ENCODE measurements at places on chromosomes 12 and 14.

GRCh38 chr12:62256408-62257096 is 3.7 kb upstream of the USP15 start:
- no peak for DNase-seq

DNA sequence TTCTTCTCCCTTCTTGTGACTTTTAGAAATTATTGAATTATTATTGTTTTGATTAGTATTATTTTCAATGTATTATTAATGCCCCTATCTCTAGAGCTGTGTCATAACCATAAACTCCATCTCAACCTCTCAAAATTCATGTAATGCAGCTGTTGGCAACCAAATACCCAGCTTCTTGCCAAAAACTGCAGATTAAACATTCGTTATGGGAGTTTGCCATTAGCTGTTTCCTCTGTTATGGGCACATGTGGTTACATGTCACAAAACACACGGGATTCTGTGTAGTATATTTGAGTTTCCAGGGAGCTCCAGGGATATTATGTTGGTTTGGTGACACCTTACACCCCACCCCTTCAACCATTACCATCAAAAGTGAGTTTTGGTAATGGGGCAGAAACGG is 2.8 kb upstream of the ALX1 start:
- DNase-seq, result no peak

DNA sequence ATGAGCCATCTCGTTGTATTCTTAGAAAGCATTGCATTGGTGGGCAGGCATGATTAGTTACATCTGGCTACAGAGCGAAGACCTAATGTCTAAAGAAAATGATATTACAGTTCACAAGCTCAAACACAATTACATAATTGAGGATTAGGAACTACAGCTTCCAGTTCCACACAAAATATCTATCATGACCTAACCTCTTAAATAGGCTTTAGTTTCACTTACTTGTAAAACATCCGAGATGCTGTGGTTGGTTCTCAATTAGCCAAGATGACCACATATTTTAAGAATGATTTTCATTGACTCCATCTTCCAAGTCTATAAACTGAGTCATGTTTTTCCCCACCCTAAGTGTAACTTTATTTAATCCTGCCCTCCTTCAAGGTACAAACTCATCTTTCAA is 69.5 kb downstream of the LRIG3 start:
- no peak for DNase-seq

GRCh38 chr12:118959985-118960560 is 21.3 kb upstream of the SRRM4 start:
- peak; percentile 55 for DNase-seq

- DNase-seq, result no peak
Observed at GRCh38 chr12:116142936-116143898, 134.3 kb downstream of the MED13L start.

DNA sequence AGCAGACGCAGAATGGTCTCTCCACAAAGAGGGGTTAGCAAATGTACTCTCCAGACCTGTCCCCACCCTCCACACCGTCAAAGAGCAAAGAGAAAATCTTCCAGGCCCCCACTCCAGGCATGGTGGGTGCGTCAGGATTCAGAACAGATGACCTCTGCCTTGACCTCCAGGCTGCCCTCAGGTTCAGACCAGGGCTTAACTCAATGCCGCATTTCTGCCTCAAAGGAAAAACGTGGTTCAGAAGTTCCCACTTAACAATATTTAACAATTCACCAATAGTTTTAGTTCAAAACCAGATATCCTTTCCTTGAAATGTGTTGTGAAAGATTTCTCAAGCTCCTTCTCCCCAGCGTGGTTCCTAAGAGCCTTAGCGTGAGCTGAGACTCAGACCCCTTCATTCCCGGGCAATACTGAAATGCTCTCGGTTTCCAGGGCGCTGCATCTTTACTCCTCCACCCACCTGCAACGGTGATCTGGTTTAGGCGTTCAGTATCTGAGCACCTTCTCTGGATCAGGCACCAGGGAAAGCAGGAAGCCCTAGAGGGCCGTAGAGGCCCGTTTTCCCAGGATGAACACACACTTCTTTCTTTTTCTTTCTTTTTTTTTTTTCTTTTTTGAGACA is 22.9 kb downstream of the HSP90AA1 start:
- no peak for DNase-seq

- DNase-seq, result no peak
Observed at GRCh38 chr12:99772274-99772673, 124.7 kb downstream of the GARIN6 start.

GRCh38 chr12:108099778-108100489 is 29.2 kb upstream of the WSCD2 start:
- DNase-seq, result no peak

GRCh38 chr12:27000961-27001360 is 13.2 kb downstream of the TM7SF3 start:
- DNase-seq, result no peak

GRCh38 chr14:65959563-65960024 is 526.6 kb upstream of the CCDC196 start:
- DNase-seq, result no peak

DNA sequence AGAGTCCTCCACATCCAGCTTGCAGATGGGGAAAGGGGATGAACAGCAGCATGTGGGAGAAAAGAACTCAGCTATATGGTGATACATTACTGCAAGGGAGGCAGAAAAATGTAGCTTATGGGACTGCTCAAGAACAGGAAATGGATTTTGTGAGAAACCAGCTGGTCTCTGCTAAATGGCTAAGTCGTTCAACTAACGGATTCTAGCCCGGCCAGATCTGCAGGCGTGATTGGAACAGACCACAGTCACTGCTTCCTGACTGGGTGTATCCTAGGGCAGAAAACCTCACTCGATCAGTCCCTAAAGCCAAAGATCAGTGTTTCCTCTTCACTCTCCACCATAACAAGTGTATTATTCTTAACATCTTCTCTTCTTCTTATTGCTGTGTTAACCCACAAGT is 8.1 kb upstream of the PTGDR start:
- no peak for DNase-seq

DNA sequence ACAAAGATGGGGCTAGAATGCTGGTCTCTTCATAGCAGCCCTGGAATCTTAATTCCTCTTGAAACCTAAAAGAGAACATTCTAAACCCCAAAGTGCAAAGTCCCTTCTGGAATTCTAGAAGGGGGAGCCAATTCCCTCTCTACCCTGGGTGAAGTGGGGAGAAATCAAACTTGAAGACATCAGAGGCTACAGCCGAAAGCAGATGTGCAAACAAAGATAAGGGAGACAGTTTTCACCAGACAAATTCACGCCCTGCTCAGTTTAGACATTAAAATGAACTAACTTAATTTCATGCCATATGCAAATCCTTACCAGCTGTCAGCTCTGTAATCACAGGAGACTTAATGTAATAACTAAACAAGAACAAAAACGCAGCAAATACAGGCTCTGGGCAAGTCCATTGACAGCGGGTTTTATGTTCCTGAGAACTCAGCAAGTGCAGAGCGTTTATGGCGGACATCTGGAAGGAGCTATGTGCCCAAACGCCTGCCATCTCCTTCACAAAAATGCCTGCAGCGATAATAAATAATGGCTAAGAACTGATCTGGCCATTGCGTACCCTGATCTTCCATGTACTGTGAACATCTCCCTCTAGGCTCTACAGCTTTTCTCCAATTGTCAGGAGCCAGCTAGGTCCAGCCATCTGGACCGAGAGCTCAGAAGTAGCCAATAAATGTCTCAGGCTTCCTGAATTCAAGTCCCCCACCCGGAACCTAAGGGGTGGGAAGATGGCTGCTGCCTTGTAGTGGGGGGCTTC is 19.1 kb upstream of the FICD start:
- no peak for DNase-seq

- DNase-seq, result no peak
Observed at GRCh38 chr12:41348198-41348597, 160.1 kb downstream of the PDZRN4 start.

DNA sequence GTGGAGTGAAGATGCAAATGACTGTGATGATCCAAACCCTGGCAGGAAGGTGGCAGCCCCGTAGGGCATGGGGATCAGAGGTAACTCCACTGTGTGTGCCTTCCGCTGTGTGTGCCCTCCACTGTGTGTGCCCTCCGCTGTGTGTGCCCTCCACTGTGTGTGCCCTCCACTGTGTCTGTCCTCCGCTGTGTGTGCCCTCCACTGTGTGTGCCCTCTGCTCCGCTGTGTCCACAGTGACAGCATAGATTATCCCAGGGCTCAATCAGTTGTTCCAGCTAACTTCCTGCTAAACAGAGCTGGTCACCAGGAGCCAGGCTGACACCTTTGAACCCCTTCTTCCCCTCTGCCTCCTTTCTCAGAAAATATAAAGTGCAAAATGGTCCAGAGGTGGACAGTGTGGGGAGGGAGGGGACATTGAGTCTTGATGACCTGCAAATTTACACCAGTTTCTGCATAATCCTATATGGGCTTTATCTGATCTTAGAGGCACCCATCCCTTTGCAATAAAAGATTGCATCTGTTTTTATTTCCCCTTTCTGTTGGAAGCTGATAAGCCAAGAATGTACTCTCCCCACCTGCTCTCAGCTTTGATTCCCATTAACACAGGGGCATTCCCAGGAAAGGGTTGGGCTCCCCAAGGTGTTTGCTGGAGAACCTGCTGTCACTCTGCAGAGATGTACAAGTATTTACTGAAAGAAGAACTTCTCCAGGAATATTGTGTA is 21.6 kb upstream of the HNF1A start:
- DNase-seq, result no peak

GRCh38 chr12:9646794-9647781 is 22.4 kb upstream of the CLEC2D start:
- DNase-seq, result peak; percentile 35

- DNase-seq, result no peak
Observed at GRCh38 chr14:81432219-81432661, 32.1 kb upstream of the STON2 start.

- DNase-seq, result no peak
Observed at GRCh38 chr14:30873308-30874119, 845 bp upstream of the COCH start.

- DNase-seq, result peak; percentile 29
Observed at GRCh38 chr12:102876883-102877282, 40.2 kb downstream of the PAH start.

GRCh38 chr14:101131451-101131916 is 228.0 kb upstream of the RTL1 start:
- DNase-seq, result no peak

DNA sequence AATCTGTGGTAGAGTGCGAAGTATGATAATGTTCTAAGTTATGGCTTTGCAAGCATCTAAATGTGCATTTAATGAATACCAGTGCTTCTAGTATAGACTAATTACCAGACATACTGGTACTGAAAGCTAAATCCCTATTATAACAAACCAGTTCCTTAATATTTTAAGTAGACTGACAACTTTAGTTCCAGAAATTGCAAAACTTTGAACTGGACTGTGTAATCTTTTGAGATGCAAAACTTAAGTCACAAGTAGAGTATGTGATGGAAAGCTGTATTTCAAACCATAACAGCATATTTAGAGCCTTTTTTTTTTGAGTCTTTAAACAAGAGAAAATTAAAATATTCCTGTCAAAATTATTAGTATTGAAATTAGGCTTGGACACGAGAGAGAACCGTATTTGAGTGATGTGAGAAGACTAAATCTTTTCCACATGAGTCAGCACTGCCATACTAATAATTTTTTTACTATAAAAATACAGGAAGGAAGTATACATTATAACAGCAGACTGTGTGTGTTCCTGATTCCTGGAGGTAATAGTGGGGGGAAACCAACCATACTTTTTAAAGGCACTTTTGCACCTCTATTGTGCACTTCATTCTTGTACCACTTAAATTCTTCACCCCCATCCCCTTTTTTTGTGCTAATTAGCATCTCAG is 45.5 kb downstream of the PPM1A start:
- DNase-seq, result no peak

DNA sequence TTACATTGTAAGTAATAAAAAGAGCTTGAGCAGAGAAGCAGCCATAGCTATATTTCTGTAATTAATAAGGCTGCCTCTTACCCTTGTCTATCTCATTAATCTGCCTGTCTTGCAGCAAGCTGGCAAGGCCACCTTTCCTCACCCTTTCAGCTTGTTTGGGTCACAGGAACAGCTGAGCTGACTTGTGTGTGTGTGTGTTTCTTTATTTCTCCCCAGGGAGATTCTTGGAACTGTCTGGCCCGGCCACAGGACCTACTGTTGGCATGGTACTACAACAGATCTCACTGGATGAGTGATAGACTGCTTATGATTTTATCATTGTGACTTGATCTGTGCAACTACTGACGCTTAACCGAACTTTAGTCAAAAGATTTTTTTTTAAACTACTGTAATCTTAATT is 213.7 kb downstream of the SLC2A13 start:
- no peak for DNase-seq

DNA sequence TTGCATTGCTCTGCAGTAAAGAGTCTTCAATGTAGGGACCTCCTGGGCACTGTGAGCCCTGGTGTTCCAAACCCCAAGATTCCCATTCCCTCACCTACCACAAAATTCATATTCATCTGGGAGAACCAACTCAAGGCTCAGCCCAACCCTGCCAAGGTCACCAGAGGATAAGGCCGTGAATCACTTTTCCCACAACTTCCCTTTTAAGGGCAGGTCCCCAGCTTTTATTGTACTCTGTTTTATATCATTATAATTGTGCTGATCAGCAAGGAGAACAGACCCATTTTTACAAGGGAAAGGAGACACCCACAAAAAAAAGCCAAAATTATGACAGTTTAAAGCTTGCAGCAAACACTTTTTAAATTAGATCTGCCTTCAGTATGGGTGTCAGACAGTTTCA is 363.0 kb upstream of the FKBP4 start:
- no peak for DNase-seq

GRCh38 chr12:42326541-42327226 is 717 bp downstream of the PPHLN1 start:
- peak; percentile 36 for DNase-seq

GRCh38 chr14:90991690-90992443 is 68.6 kb downstream of the RPS6KA5 start:
- DNase-seq, result no peak

GRCh38 chr14:60943637-60944032 is 37.2 kb downstream of the TRMT5 start:
- no peak for DNase-seq

- DNase-seq, result no peak
Observed at GRCh38 chr12:18849761-18850160, 111.8 kb downstream of the CAPZA3 start.

DNA sequence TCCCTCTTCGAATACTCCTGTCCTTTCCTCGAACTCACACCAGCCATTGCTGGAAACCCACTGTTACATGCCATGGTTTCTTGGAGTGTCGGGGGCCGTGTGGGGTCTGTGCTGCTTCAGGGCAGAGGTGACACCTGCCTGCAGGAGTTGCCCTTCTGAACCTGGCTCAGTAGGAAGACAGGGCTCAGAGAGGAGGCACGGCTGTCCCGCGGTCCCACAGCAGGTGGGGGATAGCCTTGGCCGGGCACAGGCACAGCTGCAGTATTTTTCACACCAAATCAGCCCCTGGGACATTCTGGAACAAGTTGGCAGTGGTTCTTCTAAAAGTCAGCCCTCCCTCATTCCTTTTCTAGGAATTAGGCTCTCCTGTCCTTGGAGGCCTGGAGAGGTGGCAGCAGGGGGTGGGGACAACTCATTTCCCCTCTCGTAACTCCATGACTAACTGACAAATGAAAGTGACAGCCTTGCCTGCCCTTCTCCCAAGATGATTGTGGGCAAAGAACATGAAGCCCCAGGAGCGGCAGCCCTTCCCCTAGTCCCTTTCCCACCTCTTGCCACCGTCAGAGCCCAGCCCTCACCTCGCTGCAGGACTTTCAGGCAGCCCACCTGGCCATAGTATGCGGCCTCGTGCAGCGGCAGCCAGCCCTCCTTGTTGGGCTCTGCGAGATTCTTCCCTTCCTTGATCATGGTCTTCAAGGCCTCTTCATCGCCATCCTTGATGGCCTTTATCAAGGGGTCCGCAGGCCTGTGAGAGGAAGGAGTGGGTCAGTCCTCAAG is 22.4 kb downstream of the ASB2 start:
- DNase-seq, result no peak
